Stimulated activated CD8-positive, alpha-beta memory T cell treated with anti-CD3 and anti-CD28 coated beads, Interleukin-4, amount 100 ng/mL, for 48 hours (primary cell): ENCODE measurements at places on chromosomes 13 and 19.

GRCh38 chr19:1101337-1101698 lies 2.5 kb upstream of the GPX4 start:
- DNase-seq = no peak

- DNase-seq = no peak
Measured at GRCh38 chr13:44664308-44664707, 88.2 kb upstream of the TSC22D1 start.

DNA sequence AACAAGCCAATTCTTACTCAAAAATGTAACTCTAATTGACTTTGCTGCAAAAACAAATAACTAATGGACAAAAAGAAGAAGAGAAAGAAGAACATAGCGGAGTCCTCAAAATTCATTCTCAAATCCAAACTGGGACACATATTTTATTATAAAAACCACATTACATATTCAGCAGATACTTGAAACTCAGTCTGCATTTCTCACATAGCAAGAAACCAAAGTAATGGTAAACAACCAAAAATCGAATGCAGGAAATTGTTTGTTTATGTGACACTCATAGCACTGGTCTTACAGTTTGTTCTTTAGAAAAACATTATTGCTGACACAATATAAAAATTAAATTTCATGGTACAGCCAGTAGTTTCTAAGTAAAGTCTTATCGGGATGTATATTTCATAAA lies 789.8 kb downstream of the SLITRK6 start:
- no peak for DNase-seq

DNA sequence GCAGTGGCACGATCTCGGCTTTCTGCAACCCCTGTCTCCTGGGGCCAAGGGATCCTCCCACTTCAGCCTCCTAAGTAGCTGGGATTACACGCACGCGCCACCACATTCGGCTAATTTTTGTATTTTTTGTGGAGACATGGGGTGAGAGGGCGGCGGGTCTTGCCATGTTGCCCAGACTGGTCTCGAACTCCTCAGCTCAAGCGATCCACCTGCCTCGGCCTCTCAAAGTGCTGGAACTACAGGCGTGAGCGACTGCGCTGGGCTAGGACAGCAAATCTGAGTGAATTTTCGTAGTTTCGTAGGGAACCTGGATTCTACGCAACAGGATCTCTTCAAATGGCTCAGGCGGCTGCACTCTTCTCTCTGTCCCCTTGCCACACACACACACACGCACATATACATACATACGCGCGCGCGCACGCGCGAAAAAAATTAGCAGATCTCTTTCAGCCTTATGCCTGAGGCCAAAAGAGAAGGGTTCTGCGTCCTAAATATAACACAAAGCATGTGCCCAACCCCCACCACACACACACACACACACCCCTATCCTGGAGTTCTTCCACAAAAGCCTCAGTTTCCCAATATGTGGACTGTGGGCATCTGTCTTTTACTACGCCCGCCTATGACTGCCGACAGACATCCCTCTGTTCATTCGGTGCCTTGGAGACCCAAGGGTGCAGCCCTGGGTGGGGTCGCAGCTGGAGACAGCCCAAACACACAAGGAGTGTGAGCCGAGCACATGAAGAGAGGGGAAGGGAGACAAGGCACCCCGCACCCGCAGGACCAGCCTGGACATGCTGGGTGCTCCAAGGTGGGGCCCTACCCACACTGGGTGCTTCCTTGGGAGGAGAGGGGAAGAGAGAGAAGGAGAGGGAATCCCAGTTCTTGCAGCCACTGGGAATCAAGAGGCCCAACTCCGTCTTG lies 616 bp downstream of the PINLYP start:
- no peak for DNase-seq

DNA sequence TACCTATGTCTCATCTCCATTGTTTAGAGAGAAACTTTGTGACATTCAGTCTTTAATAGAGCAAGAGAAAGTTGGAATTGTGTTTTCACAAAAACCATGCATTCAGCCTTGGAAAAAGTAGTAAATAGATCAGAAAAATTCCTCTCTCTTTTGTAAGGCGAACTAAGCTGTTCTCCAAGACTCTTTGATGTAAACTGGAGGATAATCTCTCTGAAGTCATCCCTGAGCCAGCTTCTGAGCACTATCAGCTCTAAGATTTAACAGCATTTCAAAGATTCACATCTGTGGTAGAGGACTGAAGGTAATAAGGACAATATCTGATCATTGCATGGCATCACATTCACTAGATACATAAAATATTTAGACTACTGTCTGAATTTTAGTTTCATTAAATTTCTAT lies 904.6 kb upstream of the ATXN8OS start:
- no peak for DNase-seq

GRCh38 chr13:111854403-111854802 lies 212.5 kb upstream of the SOX1 start:
- DNase-seq = no peak

DNA sequence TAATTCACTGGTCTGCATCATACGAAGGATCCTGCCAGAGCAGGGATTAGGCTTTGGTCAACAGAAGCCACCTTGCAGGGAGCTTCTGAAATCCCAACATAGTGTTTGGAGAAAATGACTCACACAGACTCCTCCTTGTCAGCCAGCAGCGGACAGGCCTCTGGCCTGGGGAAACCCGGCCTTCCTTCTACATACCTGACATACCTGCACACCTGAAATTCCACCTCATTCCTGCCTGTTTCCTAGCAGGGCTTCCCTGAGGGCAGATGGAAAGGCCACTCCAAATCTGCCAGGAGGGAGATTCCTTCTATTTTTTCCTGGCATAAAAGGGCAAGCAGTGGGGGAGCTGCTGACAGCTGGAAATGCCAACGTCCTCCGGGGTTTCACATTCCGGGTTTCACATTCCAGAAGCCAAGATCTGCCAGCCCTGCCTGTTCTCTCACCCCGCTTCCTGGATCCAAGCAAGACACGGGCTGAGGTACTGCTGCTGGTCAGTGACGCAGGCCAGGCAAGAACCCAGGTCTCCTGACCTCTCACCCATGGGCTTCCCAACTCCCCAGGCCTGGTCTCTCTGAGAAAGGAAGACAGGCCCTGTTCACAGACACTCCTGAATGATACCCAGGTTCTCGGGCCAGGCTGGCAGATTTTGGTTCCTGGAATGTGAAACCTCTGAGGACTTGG lies 18.2 kb upstream of the IGFL1 start:
- no peak for DNase-seq

DNA sequence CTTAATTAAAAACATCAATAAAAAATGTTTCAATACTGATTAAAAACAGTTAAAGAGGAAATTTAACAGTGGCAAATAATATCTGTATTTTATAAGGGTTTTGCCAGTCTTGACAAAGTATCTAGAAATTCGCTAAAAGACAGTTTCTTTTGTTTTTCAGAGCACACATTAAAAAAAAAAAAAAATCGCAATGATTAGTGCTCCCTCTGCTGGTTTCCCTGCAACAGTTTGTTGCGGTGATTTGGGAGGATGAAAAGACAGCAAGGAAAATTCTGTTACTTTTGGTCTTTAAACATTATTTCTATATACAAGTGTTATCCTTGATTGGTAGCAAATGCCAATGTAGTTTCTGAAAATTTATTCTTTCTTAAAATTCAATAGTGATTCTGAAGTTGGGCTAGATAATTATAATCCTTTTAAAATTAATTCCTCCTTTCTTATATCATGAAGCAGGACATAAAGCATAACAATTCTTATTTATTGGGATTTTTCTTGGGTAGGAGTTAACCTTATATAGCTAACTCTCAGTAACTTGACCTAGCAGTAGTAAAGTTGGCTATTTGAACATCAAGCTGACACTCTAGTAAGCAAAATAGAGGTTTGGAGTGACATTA lies 23.1 kb upstream of the SPRY2 start:
- DNase-seq = no peak

- no peak for DNase-seq
Measured at GRCh38 chr13:111467111-111467890, 146.9 kb downstream of the TEX29 start.

- DNase-seq = peak; percentile 64
Measured at GRCh38 chr19:6038634-6039405, 60.9 kb upstream of the RANBP3 start.

- DNase-seq = no peak
Measured at GRCh38 chr13:83340170-83340569, 542.1 kb downstream of the SLITRK1 start.

DNA sequence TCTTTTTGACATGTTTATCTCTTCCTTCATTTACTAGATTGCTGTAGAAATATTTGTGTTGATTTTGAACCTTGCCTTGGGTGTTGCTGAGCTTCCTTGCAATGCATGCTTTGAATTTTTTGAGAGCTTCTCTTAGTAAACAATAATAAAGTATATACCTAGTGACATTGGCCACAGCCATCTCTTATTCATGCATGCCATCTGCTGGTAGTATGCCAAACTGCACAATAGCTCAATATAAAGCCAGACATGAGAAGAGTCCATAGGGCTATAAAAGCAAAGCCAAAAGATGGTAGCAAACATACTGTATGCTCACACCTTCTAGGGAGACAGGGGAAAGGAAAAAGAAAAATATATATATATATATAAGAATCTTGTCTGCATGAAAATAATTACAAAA lies 18.9 kb upstream of the ZSCAN5A start:
- DNase-seq = peak; percentile 49

GRCh38 chr19:31349160-31349881 lies at the start of gene TSHZ3:
Gene TSHZ3, minus strand, starts transcription at chr19:31349436. Its CDS starts 217 bp downstream, at chr19:31349219.
- peak; percentile 54 for DNase-seq

DNA sequence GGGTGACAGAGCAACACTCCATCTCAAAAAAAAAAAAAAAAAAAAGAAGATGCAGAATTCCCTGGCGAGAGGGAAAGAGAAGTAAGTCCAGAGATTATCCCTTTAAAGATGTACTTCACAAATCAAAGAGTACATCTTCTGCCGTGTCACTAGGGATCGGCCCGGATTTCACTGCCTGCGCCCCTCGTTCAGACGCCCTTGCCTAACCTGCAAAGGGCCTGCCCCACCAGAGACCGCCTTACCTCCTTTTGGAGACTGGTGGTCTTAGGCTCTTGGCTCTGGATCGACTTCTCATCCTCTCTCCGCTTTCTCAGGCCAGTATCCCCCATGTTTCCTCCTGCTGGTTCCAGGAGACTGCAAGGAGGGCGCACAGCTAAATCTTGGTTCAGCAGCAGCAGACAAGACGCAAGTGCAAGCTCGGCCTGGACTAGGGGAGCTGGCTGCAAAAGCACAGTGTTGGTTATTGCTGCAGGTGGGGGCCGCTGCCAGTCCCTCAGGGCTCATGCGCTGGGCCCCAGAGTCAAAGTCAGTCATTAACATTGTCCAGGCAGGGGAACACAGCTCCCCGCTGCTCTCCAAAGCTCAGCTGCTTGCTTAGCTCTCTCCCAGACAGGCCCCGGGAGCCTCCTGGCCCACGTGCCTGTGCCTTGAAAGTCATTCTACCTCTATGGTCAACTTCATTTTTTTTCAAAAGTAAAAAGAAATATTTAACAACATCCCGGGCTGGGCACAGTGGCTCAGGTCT lies 1.2 kb downstream of the SLC7A9 start:
- no peak for DNase-seq

- no peak for DNase-seq
Measured at GRCh38 chr13:30792285-30793000, 57.1 kb downstream of the ALOX5AP start.

- no peak for DNase-seq
Measured at GRCh38 chr19:30662211-30662861, 290.2 kb downstream of the ZNF536 start.

DNA sequence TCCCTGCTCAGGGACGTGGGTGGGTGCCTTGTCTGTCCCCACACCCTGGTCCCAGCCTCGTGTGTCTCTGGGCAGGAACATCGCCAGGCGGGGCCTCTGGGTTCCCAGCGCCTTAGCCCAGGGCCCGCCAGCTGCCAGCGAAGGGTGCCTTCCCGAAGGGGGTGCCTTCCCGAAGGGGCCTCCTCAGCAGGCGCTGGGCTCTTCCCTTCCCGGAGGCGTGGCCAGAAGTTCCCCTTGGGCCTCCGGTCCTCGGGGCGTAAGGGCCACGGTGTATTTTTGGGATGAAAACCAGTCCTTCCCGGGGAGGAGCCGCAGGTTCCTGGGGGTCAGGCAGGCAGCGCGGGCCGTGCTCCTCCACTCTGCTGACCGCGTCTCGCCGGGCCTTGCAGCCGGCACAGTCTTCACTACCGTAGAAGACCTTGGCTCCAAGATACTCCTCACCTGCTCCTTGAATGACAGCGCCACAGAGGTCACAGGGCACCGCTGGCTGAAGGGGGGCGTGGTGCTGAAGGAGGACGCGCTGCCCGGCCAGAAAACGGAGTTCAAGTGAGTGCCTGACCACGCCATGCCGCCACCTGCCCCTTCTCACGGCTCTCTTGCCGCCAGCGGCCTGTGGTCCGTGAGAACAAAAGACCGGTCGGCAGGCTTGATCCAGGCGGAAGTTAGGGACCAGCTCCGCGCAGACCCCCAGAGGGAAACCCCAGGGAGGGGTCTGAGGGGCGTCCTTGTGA lies 6.9 kb downstream of the BSG start:
- DNase-seq = no peak

GRCh38 chr13:86581706-86582105 lies 782.5 kb upstream of the SLITRK6 start:
- no peak for DNase-seq

DNA sequence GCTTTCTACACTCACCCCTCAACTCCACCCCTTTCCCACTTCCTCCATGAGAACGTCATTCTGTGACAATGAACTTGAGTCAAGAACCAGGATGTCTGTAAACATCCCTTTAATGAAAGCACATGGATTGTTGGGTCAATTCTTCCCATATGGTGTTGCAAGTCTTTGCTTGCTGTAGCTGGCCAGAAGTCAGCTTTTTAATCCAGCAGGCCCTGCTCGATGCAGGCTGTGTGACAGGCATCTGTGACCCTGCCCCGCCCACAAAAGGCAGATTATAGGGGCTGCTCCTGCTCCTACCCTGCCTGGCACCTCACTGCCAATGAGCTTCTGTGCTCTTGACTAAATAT lies 78.0 kb downstream of the STARD13 start:
- DNase-seq = no peak

- DNase-seq = no peak
Measured at GRCh38 chr13:50085063-50085462, 69.8 kb downstream of the KCNRG start.

- DNase-seq = no peak
Measured at GRCh38 chr13:42022796-42023493, 25.5 kb upstream of the DGKH start.

GRCh38 chr13:110887597-110888333 lies 27.1 kb downstream of the ANKRD10 start:
- DNase-seq = no peak

DNA sequence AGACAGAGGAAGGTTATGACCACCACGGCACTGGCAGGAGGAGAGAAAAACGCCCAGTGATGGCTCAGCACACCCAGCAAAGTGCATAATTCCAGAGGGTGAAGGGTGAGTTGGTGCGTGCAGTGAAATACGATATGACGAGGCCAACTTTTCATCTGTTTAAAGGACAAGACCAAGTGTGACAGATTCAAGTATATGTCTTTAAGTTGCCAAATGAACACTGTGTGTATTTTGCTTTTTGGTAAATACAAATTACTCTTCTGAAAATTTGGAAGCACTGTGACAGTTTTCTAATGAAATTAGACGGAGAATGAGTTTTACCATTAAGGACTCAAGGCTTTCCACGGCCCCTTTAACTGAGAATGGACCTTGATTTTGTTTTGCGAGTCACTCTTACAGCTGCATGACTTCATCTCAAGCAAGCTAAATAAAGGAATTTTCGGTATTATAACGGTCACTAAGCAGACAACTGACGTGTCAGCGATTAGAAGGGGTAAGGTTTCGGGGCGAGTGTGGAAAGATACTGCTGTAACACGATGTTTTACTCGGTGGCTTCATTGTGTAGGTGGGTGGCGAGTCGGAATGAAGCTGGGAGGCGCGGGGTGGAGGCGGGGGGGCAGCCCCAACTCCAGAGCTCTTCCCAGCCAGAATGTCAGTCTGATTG lies 22.8 kb downstream of the COL4A2 start:
- no peak for DNase-seq
